ENCODE measurements at places on chromosomes 5 and 9.
A peak's percentile ranks its signal among the peaks of the same experiment; 100 is the strongest.

GRCh38 chr9:133126697-133127339 is 5.8 kb upstream of the RALGDS start:
- DNase-seq = no peak

- peak; percentile 13 for DNase-seq
These were observed 24.4 kb downstream of the FAM163B start for GRCh38 chr9:133584559-133585476.

DNA sequence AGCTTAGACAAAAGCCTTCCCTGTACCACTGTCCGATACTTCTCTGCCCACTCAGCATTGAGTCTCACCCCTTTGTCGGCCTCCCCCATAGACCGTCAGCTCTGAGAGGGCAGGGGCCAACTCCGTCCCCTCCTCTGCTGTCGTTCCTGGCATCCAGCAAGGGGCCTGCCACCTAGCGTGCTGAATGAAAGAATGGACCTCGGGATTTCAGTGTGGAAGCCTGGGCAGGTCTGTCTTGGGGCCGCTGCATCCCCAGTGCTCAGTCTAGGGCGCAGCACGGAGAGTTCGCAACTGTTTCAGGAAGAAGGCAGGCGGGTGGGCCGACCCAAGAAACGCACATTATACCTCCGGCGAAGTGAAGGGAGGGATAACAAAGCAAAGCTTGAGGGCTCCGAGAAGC is 1.5 kb upstream of the TOR1B start:
- DNase-seq = no peak

- DNase-seq = no peak
These were observed 5.1 kb downstream of the TGFBI start for GRCh38 chr5:136033848-136034247.

GRCh38 chr5:82174128-82174918 is 103.8 kb downstream of the RPS23 start:
- peak; percentile 83 for DNase-seq

DNA sequence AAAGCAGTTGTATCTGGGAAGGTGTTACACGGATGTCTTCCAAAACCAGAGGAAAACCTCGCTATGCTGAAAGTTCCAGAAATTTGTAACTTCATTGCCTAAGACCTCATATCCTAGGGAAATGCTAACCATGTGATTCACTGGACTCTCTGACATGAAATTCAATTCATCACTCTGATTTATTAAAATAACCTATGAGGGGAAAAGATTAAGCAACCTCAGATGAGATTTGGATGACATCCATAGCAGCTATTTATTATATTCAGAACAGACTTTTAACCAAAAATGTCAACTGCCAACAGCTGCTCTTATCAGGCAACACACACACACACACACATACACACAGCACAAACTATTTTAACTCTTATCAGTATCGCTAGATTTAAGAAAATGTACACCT is 1006.4 kb upstream of the CTNND2 start:
- DNase-seq = no peak

DNA sequence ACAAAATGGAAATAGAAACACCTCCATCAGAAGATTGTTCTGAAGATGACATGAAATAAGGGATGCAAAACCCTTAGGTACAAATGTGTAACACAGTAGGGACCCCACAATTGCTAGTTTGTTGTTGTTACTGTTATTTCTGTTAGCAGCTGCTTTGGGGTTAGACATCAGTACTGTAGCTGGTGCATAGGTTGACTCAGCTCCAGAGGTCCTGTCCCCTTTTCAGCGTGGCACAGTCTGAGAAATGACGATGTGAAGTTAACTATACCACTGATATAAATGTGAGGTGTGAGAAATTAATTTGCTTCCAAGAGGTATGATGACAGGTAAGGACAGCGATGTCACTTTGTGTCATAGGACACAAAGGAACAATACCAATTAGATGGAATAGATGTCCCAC is 384.6 kb upstream of the KLF4 start:
- no peak for DNase-seq

- DNase-seq = no peak
These were observed 80.0 kb upstream of the GRHPR start for GRCh38 chr9:37342493-37342892.

GRCh38 chr9:13171261-13171660 is 108.2 kb downstream of the MPDZ start:
- DNase-seq = no peak

GRCh38 chr5:158382473-158382872 is 523.5 kb upstream of the CLINT1 start:
- peak; percentile 73 for DNase-seq

- peak; percentile 56 for DNase-seq
These were observed 149.1 kb upstream of the KLF4 start for GRCh38 chr9:107638521-107639310.

- no peak for DNase-seq
These were observed 48.9 kb downstream of the FAM174A start for GRCh38 chr5:100584069-100584468.

DNA sequence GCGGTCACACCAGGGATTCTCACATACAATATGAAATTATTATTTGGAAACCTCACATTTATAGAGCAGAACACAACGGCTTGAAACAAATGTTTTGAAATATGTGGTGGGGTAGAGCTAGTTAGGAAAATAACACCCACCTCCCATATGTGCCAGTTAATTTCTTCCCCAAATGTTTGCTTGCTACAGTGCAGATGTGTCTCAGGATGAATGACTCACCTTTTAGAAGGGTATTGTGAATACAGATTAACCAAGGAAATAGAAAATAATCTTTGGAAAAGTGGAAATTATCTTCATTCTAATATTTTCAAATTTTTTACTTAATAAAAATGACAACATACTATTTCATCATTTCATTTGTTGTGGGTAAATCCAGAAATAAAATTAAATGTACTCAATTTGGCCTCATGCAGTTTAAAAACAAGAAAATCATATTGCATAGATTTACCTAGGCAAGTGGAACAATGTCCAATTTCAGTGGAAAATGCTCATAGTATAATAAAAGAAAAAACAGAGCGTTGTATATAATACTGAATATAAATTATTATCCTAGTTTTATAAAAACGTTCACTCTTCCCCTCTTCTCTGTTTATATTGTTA is 39.3 kb upstream of the RICTOR start:
- no peak for DNase-seq

- DNase-seq = no peak
These were observed 92.4 kb upstream of the CXCL14 start for GRCh38 chr5:135671052-135671705.

- DNase-seq = no peak
These were observed 16.3 kb downstream of the IL5 start for GRCh38 chr5:132526974-132527564.

GRCh38 chr9:20732118-20732517 is 48.1 kb downstream of the FOCAD start:
- DNase-seq = no peak

GRCh38 chr5:116371935-116372334 is 202.7 kb downstream of the SEMA6A start:
- DNase-seq = no peak

- DNase-seq = peak; percentile 41
These were observed 169.1 kb downstream of the CSNK1G3 start for GRCh38 chr5:123681061-123681460.

DNA sequence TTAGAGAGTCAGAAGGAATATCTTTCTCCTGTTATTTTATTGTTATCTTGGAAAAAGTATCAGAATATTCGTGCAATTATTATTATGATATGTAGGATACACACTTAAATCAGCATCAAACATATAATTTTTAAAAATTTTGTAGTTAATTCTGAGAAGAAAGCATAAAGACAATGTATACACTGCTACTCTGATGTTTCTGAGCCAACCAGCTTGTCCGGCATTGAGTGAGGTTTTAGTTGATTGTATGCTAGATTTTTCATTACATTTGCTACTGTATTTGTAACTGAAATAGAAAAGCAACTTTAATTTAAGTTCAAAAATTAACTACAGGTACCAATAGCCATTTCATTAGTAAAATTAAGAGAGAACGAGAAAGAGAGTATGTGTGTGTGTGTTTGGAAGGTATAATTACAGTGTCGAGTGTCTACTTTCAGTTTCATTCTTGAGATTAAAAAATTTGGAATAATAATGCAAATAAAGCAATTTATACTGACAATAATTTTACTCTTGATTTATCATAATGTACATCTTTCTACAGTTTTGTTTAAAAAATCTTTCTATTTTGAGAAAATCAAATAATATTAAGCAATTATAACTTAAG is 160.4 kb upstream of the CDH12 start:
- peak; percentile 20 for DNase-seq

DNA sequence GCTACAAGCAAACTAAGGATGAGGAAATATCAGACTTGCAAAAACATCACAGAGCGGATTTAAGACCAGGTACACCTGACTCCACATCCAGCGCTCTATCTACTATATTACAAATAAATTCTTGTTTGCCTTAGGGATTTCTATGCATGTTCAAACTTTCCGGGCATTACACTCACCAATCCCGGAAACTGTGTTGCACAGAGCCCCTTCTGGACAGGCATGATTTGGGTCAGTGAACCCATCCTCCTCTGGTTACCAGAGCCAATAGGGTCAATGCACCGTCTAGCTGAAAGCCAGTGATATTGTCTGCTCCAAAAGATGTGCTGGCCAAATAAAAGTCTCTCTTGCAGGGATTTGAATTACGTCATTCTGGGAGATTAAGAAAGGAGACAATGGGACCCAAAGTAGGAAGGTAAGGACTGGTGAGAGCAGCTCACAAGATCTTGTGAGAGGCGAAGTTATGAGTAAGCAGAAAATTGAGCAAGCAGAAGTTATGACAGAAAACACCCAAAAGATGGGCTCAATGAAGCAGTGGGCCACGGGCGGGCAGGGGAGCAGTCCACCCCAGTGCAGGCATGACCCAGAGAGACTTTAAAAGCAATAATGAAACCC is 155.8 kb upstream of the RAI14 start:
- DNase-seq = no peak

Data from SK-MEL-5 (cell line).